ENCODE measurements at places on chromosomes 1 and 21. TPM values are rescaled to one million over a fixed set of nuclear protein-coding genes. Genes with fewer than 3 reads are reported as not detected.

The AQP10 gene
- total RNA-seq: 0.78 TPM

The UBL4B gene
- not detected for total RNA-seq

The PKP1 gene
- 357 TPM for total RNA-seq

The JAM2 gene
- 0.07 TPM for total RNA-seq

The METTL25B gene
- 17.6 TPM for total RNA-seq

Data from airway epithelial cell (primary cell).